ENCODE measurements at places on chromosomes 12 and 14.

DNA sequence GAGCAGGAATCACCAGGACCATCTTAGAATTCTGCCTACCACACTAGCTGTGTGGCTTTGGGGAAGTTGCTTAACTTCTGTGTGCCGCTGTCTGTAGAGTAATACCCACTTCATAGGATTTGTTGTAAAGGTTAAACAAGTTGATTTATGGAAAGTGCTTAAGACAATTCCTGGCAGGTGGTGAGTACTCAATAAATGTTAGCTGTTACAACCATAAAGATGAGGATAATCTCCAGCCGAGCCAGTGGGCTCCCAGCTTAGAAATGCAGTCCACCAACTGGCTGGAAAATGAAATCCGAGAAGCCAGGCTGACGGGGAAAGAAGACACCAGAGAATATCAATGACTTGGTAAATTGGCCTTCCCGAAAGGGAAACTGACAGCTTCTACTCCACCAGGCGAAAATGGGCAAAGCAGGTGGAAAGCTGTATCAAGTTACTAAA lies 173.5 kb downstream of the CHST11 start:
- DNase-seq, result no peak

GRCh38 chr14:85934123-85934885 lies 404.4 kb downstream of the FLRT2 start:
- DNase-seq, result peak; percentile 50

DNA sequence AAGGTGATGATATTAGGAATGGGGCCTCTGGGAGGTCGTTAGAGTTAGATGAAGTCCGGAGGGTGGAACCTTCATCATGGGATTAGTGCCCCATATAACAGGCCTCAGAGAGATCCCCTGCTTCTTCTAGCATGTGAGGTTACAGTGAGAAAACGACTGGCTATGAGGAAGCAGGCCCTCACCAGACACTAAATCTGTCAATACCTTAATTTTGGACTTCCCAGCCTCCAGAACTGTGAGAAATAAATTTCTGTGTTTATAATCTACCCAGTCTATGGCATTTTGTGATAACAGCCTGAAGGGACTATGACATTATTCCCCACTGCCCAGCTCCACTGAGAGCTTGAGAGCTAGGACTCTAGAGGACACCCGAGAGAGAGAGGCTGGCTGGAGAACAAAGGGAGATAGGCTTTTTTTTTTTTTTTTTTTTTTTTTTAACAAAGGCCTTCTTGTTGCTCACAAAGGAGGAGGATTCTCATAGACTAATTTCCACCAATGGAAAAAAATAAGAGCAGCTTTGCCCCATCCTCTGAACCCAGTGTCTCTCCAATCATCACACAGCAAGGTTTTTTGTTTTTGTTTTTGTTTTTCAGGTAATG lies 87.8 kb upstream of the EEA1 start:
- no peak for DNase-seq

DNA sequence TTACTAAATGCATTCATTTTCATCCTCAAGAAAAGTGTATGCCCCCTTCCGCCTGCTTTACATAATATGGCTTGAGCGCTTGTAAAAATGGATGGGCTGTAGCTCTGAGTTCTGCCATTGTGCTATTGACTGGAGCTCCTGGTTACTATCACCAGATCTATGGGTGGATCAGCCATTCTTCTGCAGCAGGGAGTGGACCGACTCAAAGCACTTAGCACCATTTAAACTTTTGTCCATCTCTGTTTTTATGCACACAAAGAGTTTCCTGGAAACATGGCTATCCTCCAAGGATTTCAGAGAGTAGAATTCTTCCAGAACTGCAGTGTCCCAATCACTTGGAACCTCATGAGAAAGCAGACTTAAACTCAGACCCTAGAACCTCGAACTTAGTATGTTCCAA lies 4.5 kb upstream of the NUMB start:
- no peak for DNase-seq

- DNase-seq, result no peak
Observed at GRCh38 chr14:61519735-61520134, 175.6 kb upstream of the HIF1A start.
